ENCODE measurements at places on chromosomes 3 and 15.

- no peak overlapping the region for H3K4me3 ChIP-seq
- H3K27ac ChIP-seq, result no peak overlapping the region
- no peak for DNase-seq
- H3K27me3 ChIP-seq, result peaks cover 21% of the 10 kb centered on the region
- no peaks in the 10 kb centered on the region for H3K4me1 ChIP-seq
- no peaks in the 10 kb centered on the region for H3K36me3 ChIP-seq
Measured at GRCh38 chr3:12413721-12414255, 70.5 kb upstream of the TSEN2 start.

DNA sequence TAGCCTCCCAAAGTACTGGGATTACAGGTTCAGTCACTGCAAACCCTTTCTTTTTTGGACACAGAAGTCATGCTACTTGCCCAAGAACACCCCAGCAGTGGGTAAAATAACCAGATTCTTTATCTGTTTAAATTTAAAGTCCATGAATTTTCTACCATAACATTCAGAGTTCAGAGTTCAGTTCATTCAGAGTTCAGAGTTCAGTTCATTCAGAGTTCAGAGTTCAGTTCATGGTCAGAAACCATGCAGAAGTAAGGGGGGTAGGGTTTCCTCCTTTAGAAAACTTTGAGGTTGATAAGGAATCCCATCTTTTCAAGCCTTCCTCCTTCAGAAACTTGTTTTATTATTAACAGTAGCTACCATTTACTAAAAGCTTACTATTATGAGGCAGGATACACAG lies 43.2 kb downstream of the RAF1 start:
- no peak overlapping the region for H3K4me3 ChIP-seq
- H3K36me3 ChIP-seq, result peaks cover 17% of the 10 kb centered on the region
- H3K27me3 ChIP-seq, result no peaks in the 10 kb centered on the region
- H3K4me1 ChIP-seq, result peaks cover 28% of the 10 kb centered on the region

DNA sequence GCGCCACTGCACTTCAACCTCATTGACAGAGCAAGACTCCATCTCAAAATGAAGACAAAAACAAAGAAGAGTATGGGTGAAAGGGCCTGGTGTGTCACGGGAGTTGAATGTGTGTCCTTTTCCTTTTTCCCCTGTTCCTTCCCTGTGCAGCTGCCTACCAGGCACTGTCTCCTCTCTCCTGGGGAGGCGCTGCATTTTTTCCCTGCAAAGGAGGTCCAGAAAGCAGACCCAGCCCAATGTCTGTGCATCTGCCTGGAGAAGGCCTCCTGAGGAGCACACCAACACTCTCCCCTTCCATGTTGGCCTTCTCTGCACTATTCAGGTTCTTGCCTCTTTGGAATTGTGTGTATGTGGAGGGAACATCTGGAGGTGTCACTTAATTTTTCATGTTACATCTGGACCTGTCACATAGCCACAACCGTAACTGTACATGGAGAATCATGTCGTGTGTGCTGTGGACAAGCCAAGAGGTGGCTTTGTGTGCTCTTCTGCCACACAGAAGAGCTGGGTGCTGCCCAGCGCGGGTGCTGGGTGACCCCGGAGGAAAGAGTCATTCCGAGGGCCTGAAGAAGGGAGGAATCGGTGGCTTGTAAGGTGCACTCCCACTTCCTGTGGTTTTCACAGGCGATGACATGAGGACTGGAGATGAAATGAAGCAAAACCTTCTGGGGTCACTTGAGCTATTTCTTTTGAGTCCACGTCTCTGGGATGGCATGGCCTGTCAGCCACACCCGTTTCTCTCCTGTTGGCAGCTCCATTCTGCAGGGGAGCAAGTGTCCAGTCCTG lies 46.5 kb upstream of the CGNL1 start:
- DNase-seq, result no peak
- peaks cover 35% of the 10 kb centered on the region for H3K27me3 ChIP-seq
- H3K36me3 ChIP-seq, result no peaks in the 10 kb centered on the region
- peaks cover 8% of the 10 kb centered on the region for H3K4me1 ChIP-seq

DNA sequence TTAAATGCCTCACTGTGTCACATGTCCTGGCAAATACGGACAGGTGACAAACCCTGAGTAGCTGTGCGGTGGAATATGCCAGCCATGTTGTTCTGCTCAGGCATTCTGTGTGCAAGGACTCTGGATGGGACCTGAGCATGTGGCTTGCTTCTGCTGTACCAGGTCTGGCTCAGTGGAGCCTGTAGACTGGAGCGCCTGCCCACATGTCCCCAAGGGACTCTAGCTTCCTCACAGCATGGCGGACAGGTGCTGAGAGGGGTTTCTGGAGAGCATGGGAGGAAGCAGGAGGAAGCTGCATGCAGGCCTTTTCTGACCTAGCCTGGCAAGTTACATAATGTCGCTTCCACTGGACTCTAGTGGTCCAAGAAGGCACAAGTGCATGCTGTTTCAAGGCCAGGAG lies 96.3 kb downstream of the PLXNA1 start:
- H3K4me1 ChIP-seq, result no peaks in the 10 kb centered on the region
- no peak overlapping the region for H3K4me3 ChIP-seq
- no peak for DNase-seq
- H3K27ac ChIP-seq, result no peak overlapping the region

DNA sequence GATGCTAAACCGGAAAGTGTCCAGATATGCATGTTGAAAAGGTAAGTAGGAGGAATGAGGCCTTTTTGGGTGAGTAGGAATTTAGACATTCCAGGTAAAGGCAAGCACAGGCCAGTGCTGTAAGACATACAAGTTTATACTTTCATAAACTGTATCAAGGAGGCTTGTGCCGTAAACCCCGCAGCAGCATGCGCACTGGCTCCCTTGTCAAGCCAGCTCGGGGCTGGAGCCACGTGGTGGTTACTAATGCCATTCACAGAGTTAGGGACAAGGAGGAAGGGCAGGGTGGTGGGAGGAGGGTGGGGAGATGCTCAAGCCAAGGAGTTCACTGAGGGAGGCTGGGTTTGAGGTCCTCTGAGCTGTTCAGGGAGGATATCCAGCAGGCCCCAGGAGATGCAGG lies 35.8 kb downstream of the PLD1 start:
- DNase-seq, result no peak
- H3K27ac ChIP-seq, result no peak overlapping the region
- H3K4me3 ChIP-seq, result no peak overlapping the region
- peaks cover 8% of the 10 kb centered on the region for H3K27me3 ChIP-seq
- H3K36me3 ChIP-seq, result no peaks in the 10 kb centered on the region

DNA sequence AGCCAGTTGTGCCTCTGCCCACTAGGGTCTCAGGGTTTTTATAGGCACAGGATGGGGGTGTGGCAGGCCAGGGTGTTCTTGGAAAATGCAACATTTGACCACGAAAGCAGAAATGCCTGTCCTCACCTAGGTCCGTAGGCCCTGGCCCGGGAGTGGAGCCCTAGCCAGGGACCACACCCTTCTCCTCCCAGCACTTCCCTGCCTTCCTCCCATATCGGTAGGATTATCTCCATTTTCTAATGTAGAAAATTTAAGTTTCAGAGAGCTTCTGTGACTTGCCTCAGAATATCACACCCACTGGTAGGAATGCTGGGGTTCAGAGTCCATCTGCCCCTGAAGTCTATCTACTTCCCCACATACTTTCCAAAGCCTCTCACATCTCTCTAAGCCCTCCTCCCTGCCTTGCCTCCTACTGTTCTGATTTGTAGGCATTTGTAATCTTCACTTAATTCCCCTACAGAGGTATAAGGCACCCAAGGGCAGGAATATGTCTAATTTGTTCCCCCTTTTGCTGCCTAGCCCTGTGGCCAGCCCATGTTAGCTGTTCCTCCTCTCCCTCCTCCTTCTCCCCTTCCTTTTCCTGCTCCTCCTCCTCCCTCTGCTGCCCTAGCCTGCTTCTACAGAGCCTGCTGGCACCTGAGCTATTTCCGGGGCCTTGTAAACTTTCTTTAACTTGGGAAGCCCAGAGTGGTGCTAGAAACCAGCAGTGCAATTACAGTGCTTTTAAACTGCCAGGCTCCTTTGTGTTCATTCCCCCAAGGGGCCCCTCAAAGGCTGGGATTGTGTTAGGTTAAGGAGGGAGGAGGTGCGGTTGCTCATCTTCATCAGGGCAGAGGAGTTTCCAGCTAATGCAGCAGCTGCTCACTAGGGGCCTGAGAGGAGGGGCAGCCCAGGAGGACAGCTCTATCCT lies 71.1 kb downstream of the MRPL46 start:
- no peak overlapping the region for H3K27ac ChIP-seq
- no peak for DNase-seq
- H3K36me3 ChIP-seq, result no peaks in the 10 kb centered on the region
- no peaks in the 10 kb centered on the region for H3K4me1 ChIP-seq

DNA sequence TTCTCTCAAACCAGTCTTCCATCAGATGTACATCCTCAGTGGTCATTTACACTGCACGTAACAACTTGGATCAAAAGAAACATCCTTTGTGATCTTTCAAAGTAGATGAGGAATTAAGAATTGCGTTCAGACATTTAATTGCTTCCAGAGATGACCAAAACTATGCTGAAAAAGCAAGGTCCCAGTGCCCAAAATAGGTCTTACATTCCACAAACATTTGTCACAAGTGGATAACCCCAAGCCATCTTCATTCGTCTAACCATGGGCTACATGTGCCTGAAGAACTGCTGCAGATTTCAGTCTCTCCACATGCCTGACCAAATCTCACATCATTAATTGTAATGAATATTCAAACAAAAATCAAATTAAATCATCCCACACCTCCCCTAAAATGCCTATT lies 273.6 kb downstream of the SHOX2 start:
- H3K4me1 ChIP-seq, result no peaks in the 10 kb centered on the region
- no peaks in the 10 kb centered on the region for H3K27me3 ChIP-seq
- no peaks in the 10 kb centered on the region for H3K36me3 ChIP-seq
- no peak for DNase-seq

DNA sequence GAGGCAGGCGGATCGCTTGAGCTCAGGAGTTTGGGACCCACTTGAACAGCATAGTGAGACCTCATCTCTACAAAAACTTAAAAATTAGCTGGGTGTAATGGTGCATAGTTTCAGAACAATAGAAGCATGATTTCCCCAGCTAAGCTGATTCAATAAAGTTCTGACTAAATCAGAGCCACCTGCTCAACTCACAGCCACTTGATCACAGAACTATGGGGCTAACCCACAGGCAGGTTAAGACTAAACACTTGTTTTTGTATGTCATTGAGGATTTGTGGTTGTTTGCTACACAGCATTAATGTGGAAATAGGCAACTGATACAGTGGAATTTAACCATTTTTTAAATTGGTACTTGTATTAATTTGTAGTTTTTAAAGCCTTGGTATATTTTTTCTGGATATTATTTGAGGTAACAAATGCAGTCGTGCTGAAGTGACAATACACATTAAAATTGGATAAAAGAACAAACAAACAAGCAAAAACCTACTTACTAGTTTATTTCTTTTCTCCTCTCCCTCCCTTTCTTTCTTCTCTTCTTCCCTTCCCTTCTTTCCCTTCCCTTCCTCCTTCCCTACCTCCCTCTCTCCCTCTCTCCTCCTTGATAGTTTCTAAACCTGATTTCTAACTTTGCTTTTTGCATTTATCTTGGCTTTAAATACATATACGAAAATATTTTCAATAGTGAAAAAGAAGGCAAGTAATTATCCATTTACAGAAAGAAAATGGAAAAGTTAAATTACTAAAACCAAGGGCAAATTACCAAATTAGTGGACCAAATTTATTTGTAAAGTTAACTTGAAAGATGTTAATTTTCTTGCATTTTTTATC lies 32.1 kb downstream of the OXSM start:
- H3K27ac ChIP-seq, result no peak overlapping the region
- H3K36me3 ChIP-seq, result no peaks in the 10 kb centered on the region
- H3K4me3 ChIP-seq, result no peak overlapping the region
- no peak for DNase-seq

GRCh38 chr15:45544266-45545023 lies 21.9 kb upstream of the SLC30A4 start:
- H3K27me3 ChIP-seq, result peaks cover 10% of the 10 kb centered on the region
- no peaks in the 10 kb centered on the region for H3K4me1 ChIP-seq
- H3K27ac ChIP-seq, result no peak overlapping the region
- H3K4me3 ChIP-seq, result no peak overlapping the region
- H3K36me3 ChIP-seq, result no peaks in the 10 kb centered on the region

GRCh38 chr3:185711255-185711870 lies 113.5 kb downstream of the IGF2BP2 start:
- DNase-seq, result no peak
- H3K4me1 ChIP-seq, result no peaks in the 10 kb centered on the region
- no peaks in the 10 kb centered on the region for H3K36me3 ChIP-seq
- no peak overlapping the region for H3K4me3 ChIP-seq
- H3K27ac ChIP-seq, result no peak overlapping the region
- H3K27me3 ChIP-seq, result peaks cover 32% of the 10 kb centered on the region

All from activated naive CD4-positive, alpha-beta T cell treated with anti-CD3 and anti-CD28 coated beads, Interleukin-2, amount 10 ng/mL, durations not matched to agents 7 days and 5 days (primary cell).